ENCODE measurements at places on chromosomes 6 and 20.

DNA sequence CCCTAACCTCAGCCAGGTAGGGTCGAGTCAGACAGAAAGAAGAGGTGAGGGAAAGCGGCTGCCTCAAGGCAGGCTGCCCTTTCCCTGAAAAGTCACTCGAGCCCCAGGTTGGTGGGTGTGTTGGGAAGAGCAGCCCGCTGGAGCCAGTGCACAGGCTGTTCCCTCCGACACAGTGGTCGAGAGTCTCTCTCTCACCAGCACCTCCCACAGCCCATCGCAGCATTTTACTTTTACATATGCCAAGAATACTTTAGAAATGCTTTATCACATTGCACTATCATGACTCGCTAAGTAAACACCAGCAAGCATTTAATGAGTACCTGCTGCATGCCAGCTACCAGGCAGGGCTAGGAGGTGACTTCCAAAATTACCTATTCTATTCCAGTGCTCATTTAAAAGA lies 1.7 kb downstream of the PRPH2 start:
- no peak for DNase-seq

DNA sequence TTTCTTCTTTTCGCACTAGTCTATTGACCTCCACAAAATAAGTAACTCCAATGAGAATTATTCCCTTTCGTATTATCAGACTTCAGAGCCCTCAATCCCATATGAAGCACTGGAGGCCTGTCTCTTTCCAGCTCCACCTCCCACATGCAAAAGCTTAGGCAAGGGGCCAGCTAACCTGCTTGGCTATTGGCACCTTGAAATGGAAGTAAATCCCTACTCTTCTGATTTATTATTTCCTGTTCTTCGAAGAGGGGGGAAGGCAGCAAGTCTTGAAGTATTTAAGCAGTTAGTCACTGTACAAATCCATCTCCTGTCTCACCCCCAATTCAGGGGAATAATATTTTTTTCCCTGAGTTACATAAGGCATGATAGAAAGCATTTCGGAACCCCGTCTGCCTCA lies 577.8 kb downstream of the MAFB start:
- no peak for DNase-seq

- DNase-seq, result no peak
Measured at GRCh38 chr6:36533321-36533720, 14.0 kb downstream of the STK38 start.

GRCh38 chr6:341914-342831 lies 49.4 kb upstream of the IRF4 start:
- no peak for DNase-seq

- no peak for DNase-seq
Measured at GRCh38 chr6:303948-304558, 11.8 kb downstream of the DUSP22 start.

- DNase-seq, result no peak
Measured at GRCh38 chr6:93678841-93679454, 259.6 kb upstream of the EPHA7 start.

GRCh38 chr6:10603219-10603618 lies 82.1 kb downstream of the GCNT2 start:
- no peak for DNase-seq

DNA sequence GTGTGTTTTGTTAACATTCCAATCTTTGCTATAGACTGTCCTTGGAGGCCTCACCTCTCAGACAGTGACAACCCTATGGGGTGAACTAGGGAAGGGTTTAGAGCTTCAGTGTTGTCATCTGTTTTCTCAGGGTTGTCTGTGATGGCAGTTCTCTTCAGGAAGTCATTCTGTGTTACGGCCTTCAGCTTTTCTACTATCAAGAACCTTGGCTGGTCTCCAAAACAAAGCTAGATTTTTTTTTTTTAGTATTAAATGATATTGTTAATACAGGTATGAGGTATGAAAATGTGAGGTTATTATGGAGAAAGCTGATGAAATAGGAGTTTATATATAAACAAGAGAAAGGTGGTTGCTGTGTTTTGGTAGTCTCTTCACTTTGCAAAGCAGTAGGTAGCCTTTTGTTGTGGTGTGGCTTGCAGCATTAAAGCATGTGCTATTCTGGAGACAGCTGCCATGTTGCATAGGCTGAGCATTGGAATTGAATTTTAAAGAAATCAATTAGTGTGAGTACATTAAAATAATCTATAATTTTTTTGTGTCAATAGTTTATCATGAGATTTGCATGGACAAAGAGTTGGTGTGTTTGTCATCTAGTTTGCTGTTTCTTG lies 162.6 kb downstream of the CARMIL1 start:
- no peak for DNase-seq

DNA sequence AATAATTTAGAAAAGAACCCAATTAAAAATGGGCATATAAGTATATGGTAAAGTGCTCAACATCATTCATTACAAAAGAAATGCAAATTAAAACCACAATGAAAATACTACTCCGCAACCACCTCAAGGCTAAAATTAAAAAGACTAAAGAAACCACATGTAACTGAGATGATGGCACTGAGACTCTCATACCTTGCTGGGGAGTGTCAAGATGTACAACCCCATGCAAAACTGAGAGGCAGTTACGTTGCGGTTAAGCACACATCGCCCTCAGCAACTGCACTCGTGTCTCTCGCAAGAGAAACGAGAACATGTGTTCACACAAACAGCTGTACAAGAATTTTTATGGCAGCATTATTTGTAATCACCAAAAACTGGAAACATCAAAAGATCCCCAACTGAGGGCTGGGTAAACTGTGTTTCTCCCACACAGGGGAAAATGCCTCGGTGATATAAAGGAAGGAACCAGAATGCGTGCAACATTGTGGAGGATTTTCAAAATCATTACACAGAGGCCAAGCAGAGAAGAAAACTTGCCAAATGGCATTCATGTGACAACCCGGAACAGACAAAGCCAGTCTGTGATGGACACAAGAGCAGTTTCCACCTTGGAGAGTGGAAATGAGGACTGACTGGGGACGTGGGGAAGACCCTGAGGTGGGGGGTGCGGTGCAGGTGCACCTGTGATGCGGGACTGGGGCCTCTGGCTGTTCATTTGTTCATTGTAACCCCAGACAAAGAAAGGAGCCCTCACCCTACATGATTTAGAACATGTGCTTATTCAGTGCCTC lies 144.9 kb downstream of the WDR27 start:
- no peak for DNase-seq

GRCh38 chr6:36643977-36644376 lies 34.5 kb upstream of the CDKN1A start:
- DNase-seq, result no peak

- no peak for DNase-seq
Measured at GRCh38 chr6:167077241-167077932, 45.5 kb upstream of the CCR6 start.

DNA sequence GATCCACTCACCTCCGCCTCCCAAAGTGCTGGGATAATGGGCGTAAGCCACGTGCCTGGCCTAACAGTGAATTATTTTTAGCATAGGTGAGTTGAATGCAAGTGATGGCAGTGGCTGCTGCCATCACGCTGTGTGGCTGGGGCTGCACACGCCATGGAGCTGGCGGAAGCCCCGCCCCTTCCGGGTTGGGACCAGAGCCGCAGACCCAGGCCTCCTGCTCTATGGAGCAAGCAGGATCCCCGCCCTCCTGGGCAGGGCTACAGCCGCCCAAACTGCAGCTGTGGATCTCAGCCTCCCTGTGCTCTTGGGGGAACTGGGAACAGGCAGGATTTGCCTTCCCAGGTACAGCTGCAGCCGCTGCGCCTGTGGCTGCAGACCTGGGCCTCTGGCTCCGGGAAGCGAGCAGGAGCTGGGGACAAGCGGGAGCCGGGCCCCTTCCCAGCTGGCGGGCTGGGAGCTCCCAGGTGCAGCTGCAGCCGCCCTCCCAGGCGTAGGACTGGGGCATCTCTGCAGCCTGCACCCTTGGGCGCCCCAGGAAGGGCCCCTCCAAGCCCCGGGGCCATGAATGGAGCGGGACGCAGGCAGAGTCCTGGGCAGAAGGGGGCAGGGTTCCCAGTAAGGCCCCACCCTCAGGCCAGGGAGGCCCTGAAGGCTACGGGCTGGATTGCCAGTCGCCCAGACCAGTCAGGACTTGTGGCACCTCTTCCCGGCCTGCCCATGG lies 30.9 kb upstream of the SLA2 start:
- DNase-seq, result peak; percentile 43

GRCh38 chr6:147384737-147385710 lies 123.5 kb upstream of the SAMD5 start:
- DNase-seq, result no peak

- peak; percentile 51 for DNase-seq
Measured at GRCh38 chr6:152981989-152982903, 595 bp downstream of the FBXO5 start.

GRCh38 chr20:62186887-62187866 lies 4.3 kb downstream of the MTG2 start:
- peak; percentile 6 for DNase-seq

GRCh38 chr20:62952968-62953838 lies 694 bp downstream of the SLC17A9 start:
- no peak for DNase-seq

Measured in hematopoietic multipotent progenitor cell treated with erythropoietin and hydrocortisone succinate and interleukin-3 and kit ligand, for 8 days (in vitro differentiated cells).